ENCODE measurements at places on chromosomes 2 and 18.

- no peak for DNase-seq
These were observed 1.6 kb downstream of the GALNT13 start for GRCh38 chr2:153873052-153874048.

- DNase-seq = no peak
These were observed 61.7 kb downstream of the MAP4K4 start for GRCh38 chr2:101759162-101759561.

DNA sequence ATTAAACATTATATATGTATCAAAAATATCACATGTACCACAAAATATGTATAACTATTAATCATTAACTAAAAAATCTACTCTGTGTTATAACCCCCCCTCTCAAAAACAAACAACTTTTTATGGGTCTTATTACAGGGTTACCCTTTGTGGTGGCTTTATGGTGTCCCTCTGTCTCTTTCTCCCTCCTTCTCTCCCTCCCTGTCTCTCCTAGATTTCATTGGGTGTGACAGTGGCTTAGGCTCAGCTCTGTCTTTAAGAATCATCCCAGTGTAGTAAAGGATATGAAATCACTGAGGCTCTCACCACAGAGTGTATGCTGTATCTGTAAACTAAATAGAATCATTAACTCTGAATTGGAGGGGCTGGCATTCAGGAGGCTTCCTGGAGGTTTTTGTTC is 93.7 kb downstream of the TDRD15 start:
- no peak for DNase-seq

- DNase-seq = no peak
These were observed 14.2 kb upstream of the CLASP1 start for GRCh38 chr2:121663434-121663833.

DNA sequence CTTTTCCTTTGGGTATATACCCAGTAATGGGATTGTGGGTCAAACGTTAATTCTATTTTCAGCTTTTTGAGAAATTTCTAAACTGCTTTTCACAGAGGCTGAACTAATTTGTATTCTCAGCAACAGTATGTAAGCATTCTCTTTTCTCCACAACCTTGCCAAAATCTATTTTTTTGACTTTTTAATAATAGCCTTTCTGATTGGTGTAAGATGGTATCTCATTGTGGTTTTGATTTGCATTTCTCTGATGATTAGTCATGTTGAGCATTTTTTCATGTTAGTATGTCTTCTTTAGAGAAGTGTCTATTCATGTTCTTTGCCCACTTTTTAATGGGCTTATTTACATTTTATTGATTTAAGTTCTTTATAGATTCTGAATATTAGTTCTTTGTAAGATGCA is 145.5 kb downstream of the TRABD2A start:
- no peak for DNase-seq

DNA sequence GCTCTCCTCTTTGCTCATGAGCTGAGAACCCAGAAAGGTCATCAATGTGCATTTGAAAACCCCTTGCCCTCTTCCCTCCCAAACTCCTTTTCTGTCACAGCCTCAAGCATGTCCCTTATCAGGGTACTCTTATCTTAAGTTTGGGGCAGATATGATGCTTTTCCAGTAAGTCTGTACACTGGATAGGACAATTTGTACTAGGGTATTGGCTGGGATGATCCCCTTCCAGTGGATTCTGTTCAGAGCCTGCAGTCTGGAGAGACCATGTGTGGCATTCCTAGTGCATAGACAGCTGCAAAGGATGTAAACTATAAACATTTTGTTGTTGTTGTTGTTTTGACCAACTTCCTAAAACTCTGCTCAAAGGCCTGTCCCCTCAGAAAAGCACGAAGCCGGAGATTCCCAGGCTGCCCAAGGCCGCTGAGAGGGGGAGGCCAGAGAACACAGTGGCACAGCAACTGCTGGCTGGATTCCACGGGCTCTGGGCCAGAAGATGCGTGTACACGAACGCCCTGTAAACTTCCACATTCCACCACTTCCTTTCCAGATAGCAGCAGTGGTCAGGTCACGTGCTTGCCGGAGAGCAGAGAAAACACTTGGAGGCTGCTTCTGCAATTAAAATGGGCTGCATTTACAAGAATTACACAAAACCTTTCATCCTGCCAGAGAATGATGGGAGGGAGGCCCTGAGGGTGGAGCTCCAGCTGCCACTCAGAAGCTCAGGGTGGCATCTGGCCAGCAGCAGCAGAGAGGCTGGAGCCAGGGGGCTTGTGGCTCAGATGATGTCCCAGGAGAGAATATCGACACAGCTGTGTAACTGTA is 42.1 kb downstream of the BMP10 start:
- peak; percentile 23 for DNase-seq

- no peak for DNase-seq
These were observed 50.0 kb downstream of the ZFP36L2 start for GRCh38 chr2:43176449-43176848.

DNA sequence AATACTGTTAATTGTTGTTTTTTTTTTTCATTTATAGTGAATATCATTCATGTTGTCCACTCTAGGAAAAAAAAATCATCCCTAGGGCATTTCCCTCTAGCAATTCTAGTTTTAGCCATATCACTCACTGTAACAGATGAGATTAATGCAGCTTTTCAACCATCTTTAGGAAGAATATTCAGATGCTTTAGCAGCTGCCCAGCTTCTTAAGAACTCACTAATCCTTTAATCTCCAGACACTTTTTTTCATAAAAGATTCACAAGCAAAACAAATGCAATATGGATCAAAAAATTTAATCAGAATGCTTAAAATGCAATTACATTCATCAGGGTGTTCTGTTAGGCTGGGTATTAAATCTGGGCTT is 692.6 kb downstream of the ERBB4 start:
- no peak for DNase-seq

DNA sequence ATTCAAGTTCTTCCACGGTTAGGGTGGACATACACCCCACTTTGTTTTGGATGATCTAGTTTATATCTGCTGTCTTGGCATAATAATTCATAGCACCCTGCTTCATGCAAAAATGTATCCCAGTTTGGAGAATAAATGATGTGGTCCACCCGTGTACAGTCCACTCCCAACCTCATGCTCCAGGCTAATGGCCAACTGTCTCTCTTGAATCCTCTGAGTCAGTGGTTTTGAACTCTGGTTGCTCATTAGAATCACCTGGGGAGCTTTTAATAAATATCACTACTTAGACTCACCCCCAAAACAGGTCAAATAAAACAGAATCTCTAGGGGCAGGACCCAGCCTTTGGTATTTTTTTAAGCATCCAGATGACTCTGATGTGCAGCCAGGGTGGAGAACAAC is 78.5 kb downstream of the SDC1 start:
- no peak for DNase-seq

DNA sequence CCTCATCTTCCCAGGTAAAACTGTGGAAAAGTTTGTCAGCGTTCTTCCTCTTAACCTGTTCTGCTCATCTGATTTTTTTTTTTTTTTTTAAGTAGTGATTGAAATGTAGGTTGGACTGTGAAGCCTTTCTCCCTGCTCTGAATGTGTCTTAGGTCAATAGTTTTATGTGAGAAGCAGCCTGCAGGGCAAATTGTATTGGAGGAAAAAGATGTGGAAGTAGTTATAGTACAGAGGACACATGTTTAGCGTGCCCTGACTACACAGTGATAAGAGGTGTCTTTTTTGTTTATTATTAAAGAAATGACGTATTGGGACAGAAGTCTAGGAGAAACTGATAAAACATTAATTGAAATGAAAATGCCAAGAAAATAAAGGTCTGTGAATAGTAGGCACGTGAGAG is 1.5 kb downstream of the MTA3 start:
- DNase-seq = no peak

GRCh38 chr18:45774065-45774521 is 50.1 kb downstream of the SLC14A1 start:
- DNase-seq = no peak

GRCh38 chr18:62586151-62586774 is 63.4 kb downstream of the ZCCHC2 start:
- peak; percentile 71 for DNase-seq

DNA sequence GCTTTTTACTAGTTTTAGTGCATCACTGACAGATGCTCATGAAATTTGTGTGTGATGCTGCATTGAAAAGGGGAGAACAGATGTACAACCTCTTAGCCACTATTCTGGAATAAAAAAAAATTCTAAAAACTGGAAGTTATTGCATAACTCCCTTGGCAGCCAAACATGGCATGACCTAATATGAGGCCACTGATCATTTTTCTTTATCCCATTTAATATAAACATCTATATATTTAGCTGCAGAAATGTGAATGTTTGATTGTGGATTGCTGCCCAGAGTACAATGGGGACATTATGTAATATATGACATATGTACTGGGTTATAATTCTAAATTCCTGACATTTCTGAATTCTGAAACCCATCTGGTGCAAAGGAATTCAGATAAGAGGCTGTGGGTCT is 86.5 kb downstream of the CDCA7 start:
- no peak for DNase-seq

GRCh38 chr2:30776831-30777635 is 30.2 kb downstream of the CAPN13 start:
- DNase-seq = no peak

DNA sequence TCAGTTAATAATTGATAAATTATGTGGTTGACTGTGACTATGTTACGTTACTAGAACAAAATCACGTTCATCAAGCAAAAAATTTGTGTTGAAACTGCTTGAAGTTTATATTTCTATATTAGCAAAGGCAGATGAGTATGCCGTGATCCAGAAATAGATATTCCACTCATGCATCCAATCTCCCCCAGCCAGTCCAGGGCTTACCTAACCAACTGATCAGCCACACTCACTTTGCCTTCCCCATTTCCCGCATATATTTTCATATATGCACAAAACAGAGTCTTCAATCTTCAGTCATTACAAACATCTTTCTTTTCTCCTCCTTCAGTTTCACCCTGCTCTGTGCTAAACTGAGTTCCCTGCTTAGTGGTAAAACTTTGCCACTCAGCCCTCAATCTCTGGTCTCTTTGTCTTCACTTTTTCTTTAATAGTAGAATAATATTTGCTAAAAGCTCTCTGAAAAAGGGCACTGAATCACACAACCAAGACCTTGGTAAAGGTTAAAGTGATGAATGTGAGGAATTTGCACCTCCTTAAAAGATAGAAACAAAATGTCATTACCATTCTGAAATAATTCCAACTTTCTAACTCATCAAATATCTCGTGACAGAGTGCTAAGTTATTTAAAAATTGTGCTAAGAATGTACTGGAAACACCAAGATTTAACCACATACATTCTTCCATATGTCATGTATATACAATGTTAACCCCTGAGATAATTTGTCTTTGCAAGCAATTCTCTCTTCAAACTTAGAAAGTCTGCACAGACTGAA is 893.2 kb upstream of the CRIM1 start:
- no peak for DNase-seq

Data from stimulated activated CD4-positive, alpha-beta T cell treated with anti-CD3 and anti-CD28 coated beads, Interleukin-12 subunit alpha, Interleukin-12 subunit beta, amount 100 ng/mL, for 4 hours (primary cell).